ELR (cell line): ENCODE measurements at places on chromosomes 2 and 18.
A peak's percentile ranks its signal among the peaks of the same experiment; 100 is the strongest.

DNA sequence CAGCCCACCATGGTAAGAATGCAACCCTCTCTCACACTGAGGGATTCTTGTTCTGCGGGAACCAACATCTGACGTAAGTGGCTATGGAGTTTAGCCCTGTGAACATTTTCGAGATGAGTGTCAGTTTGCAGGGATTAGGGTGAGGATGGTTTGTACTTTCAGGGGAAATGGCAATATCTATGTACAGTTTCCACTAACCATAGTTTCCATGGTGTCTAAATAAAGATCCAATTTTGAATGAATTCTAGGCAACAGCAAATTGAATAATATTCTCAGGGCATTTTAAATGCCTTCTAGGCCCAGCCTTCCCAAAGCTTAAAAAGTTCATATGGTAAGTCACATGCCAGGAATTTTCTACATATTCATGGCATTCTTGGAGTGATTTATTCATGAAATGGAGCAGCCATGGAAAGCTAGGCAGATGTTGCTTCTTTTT lies 105.4 kb upstream of the MMADHC start:
- no peak for DNase-seq

GRCh38 chr2:240968731-240969624 lies 29.4 kb upstream of the SNED1 start:
- no peak for DNase-seq

DNA sequence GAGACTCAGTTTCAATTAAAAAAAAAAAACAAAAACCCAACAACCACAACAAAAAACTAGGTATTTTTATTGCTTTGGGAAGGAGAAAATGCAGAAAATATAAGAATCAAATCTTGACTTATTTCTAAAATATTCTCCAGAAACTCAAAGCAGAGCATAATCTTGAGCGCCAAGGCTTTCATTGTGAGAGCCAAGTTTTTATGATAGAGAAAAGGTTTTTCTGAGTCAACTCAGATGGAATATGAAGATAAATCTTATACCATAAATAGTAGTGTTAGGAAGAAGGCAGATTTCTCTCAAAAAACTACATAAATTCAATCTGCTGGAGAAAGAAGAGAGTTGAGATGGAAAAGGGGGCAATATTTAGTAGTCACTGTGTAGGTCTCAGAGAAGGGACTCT lies 121.2 kb upstream of the OSR1 start:
- DNase-seq: no peak

DNA sequence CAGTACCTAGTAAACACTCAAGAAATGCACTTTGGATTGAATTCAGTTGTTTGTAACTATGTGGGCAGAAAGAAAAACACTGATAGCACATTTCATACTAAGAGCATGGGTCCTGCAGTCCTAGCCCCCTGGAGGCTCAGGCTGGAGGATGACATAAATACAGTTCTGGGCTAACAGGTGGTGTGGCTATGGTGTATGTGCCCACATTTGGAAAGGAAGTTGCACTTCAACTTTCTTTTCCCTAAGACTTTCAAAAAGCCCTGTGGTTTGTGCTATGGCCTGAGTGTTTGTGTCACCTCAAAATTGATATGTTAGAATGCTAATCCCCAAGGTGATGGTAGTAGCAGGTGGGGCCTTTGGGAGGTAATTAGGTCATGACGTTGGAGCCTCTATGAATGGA lies 218.2 kb downstream of the CDCA7 start:
- no peak for DNase-seq

- no peak for DNase-seq
Observed at GRCh38 chr2:175158894-175159293, 9.1 kb downstream of the ATF2 start.

DNA sequence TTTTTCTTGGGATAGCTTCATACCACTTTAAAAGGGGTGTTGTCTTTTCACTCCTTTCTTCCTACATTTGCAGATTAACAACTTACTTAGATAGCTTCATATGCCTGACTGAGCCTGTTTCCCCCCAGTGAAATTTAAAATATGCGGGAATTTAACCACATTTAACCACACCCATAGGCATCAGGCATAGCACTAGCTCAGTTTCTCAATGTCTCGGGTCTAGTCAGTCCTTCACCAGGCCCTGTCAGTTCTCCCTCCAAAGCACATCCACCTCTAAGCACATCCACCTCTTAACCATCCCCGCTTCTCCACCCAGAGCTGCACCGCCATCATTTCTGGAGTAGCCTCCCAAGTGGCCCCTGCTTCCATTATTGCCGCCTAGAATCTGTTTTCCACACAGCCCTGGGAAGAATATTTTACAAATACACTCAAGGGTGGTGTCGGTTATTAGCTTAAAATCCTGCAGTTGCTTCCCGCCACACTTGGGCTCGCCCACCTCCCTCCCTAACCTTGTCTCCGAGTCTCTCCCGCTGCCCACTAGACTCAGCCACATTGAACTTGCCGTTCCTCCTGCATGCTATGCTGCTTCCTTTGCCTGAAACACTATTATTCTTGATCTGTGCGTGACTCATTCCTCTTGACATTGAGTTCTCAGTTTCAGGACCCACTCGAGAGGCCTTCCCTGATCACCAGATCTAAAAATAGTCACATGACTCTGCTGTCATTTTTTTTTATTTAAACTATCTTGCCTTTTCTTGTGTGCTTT lies 68.3 kb downstream of the SPTBN1 start:
- peak; percentile 72 for DNase-seq

GRCh38 chr2:42138163-42139015 lies 30.8 kb upstream of the EML4 start:
- DNase-seq: peak; percentile 89

- peak; percentile 35 for DNase-seq
Observed at GRCh38 chr2:237922641-237923361, 44.0 kb upstream of the UBE2F start.

DNA sequence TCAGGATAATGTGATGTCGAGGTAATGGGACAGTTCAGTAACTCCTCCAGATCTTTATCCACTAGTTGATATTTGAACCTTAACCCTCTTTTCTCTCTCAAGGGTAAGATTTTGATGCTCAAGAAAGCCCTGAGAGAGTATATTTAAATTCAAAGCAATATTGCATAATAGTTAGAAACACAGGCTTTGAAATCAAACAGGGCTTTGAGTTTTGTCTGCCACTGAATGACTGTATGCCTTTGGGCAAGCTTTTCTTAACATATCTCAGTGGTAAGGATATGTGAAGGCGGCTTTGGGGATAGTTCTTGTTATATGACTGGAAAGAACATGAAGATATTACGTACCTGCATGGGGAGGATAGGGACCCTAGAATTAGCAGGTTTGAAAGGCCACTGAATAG lies 11.1 kb downstream of the ITPRID2 start:
- DNase-seq: no peak

- DNase-seq: peak; percentile 3
Observed at GRCh38 chr2:131394147-131394931, 30.4 kb upstream of the RAB6D start.

DNA sequence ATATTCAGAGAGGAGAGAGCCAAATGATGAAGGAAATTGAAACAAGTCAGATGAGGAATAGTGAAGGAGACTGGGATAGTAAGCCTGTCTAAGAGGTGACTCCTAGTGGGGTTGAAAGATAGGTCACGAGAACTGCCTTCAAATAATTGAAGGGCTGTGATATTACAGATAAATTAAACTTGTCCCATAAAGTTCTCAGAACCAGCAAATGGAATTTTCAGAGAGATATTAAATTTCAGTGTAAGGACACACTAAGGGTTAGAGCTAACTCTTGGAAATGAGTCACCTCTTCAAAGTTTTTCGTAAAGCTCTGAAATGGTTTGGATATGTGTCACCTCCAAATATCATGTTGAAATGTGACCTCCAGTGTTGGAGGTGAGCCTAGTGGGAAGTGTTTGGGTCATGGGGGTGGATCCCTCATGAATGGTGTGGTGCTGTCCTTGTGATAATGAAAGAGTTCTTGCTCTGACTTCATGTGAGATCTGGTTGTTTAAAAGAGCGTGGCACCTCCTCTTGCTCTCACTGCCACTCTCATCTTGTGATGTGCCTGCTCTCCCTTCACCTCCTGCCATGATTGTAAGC lies 87.3 kb downstream of the BABAM2 start:
- peak; percentile 96 for DNase-seq

DNA sequence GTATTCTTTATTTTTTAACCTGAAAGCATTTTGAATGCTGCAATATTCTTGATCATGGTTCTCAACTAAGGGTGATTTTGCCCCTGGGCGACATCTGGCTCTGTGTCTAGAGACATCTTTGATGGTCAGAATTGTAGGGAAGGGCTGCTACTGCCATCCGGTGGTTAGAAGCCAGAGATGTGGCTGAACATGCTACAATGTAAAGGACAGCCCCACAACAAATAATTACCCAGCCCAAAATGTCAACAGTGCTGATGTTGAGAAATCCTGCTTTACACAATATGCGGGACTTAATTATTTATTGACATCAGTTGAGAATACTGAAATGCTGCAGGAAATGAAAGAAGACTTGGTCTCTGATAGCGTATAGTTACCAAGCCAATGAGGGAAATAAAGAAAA lies 37.5 kb upstream of the SERPINB2 start:
- peak; percentile 77 for DNase-seq

GRCh38 chr18:911486-911885 lies 6.8 kb downstream of the ADCYAP1 start:
- no peak for DNase-seq

GRCh38 chr2:191436368-191437055 lies 191.3 kb downstream of the MYO1B start:
- no peak for DNase-seq

DNA sequence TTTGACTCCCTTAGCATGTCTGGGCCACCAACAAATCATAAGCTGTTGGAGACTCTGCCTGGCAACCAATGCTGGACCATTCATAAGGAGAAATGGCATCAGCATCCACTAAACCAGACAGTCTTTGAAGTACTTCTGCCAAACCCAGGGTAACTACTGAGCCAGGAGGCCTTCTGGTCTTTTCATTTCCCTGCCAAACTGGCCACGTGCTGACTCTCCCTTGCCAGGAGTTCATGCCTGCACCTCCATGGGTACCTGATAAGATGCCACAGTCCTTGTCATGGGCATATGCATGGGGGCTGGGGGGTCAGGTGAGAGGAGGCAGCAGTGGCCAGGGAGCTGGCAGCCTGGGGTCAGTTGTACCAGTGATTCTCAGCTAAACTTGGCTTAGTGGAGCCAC lies 34.2 kb upstream of the DAPL1 start:
- no peak for DNase-seq

DNA sequence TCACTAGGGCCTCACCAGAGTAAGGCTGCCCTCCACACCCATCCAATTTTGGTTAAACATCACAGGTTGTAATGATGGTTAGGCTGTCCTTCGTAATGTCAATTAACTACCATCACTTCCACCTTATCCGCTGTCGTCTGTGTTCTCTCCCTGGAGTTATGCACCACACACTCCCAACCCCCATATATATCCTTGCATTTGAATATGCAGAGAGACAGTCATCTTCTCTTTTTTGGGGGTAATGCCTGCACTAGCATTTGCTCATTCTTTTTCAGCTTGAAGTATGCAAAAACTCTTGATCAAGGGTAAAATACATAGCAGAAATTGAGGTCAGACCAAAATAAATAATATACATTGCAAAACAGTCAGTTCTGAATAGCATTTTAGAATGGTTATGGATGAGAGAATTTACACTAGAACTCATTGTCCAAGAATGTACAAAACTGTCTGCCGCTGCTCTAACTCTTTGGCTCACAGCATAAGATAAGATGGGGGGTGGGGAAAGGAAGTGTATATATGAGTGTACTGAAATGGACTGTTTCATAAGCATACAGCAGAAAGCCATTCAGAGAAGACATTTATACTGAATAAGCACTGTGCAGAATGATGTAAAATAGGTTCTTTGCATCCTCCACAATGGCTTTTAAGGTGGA lies 397.8 kb upstream of the CHST9 start:
- no peak for DNase-seq

DNA sequence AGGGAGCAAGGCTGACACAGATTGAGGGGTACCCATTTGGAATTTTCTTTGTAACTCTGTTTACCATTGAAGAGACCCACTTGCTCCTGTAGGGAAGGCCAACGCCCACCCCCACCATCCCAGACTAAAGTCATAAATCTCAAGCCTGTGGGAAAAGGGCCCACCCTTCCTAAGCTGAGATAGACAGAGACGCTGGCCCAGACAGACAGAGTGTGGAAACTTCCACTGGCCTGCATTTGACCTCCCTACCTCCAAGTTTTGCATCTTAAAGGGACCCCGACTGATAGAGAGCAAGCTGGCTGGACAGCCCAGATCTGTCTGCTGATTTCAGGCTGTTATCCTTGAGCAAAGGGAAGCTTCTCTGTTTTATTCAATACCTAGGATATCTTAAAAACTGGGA lies 48.2 kb upstream of the SLC14A2 start:
- DNase-seq: no peak

- DNase-seq: no peak
Observed at GRCh38 chr2:1514391-1515072, 101.3 kb downstream of the TPO start.

- no peak for DNase-seq
Observed at GRCh38 chr2:36355890-36356297, 316 bp downstream of the CRIM1 start.

GRCh38 chr2:150126839-150127238 lies 360.6 kb downstream of the RND3 start:
- DNase-seq: no peak

DNA sequence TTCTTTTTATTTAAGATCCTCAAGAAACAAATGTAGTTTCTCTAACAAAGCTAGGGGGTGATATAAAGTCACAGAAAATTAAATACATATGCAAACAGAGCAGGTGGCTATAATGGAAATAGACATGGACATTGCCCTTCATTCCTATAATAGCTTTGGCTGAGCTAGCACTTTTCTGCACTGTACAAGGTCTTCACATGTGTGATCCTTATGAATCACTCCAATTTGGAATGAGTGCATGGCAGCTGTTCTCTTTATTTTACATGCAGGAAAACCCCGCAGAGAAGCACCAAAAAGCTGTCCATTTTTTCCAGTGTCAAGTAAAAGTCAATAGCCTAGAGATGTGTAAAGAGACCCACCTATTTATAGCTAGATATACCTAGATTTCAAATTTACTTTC lies 747.4 kb upstream of the SLC8A1 start:
- DNase-seq: no peak

DNA sequence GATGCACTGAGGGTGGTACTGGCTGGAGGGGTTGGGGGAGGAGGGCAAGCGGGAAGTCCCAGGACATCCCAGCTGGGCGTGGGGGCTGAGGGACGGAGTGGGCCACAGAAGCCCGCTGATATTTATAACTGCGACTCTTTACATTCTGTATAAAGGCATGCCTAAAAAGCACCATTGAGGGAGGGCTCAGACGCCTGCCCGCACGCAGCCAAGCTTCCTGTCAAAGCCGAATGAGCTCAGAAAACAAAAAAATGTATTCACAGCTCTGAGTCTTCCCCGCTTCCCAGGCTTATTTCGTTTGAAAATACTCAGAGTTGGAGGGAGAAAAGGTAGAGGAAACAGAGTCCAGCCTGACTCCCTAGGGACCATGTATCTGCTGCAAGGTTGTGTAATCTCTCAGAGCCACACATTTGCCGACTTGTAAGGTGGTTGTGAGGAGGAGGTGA lies 170.1 kb upstream of the HAAO start:
- DNase-seq: no peak

GRCh38 chr2:98347298-98348065 lies 1.2 kb downstream of the CNGA3 start:
- DNase-seq: no peak

GRCh38 chr2:237878-238277 lies 26.0 kb downstream of the SH3YL1 start:
- DNase-seq: no peak
